GM23338 (cell line): ENCODE measurements at places on chromosomes 11 and 22.

DNA sequence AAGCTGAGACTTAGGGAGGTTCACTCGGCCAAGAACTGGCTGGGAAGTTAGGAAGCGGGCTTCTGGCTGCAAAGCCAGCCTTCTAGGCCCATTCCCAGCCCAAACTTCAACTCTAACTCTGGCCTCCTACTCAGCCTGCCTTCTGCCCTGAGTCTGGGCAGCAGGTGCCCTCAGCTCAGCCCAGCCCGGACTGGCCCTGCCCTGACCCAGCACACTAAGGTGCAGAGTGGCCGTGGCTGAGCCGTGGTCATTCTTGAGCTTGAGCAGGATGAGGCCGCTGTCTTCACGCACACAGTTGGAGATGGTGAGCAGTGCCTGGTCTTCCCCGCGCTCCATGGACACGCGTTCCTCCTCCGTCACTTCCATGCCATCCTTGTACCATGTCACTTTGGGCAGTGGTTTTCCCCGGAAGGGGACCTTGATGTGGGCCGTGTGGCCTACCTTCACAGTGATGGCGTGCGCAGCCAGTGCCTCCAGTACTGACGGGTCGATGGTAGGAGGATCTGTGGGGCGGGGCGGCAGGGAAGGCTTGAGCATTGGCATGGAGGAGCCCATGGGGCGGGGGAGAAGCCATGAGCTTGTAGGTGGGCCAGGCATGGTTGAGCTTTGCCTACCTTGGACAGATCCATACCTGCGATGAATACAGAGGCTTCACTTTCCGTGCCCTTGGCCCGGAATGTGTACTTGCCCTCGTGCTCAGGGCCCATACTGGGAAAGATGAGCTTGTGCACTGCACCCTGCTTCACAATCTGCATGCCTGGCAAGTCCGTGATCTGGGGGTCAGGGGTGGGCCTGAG, 12.1 kb downstream of the IGSF22 start:
- no peak for DNase-seq

DNA sequence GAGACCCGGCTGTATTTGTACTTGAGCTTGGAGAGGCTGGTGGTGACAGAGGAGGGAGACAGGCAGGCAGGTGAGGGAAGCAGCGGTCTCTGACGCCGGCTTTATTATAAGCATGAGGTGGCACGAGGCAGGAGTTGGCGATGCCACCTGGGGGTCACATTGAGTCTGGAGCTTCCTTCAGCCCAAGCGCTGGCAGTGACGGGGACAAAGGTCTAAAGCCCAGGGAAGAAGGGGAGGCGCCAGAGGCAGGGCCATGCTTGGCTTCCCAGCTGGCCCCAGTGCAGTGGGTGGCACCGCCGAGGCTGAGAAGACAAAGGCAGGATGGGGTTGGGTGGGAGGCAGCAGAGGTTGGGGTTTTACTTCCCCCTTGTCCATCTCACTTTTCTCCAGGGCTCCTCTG, 4.5 kb downstream of the FXYD2 start:
- no peak for DNase-seq

DNA sequence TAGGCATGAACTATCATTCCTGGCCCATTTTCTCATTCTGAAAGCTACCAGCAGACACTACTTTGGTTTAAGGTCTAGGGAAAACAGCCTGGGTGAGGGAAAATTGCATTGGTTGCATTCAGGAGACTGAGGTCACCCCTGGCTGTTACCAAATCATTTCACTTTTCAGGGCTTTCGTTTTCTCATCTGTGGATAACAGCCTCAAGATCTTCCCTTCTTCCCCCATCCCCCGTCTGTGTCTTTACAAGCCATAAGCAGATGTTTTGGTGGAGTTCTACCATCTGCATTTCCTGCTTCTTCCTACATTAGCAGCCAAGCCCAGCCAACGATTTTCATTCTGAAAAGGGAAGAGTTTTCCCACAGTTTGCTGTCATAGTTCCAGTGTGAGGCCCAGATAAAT, 130.4 kb downstream of the HIPK3 start:
- DNase-seq = no peak

- no peak for DNase-seq
Observed at GRCh38 chr22:47593291-47593690, 830.8 kb downstream of the TBC1D22A start.

DNA sequence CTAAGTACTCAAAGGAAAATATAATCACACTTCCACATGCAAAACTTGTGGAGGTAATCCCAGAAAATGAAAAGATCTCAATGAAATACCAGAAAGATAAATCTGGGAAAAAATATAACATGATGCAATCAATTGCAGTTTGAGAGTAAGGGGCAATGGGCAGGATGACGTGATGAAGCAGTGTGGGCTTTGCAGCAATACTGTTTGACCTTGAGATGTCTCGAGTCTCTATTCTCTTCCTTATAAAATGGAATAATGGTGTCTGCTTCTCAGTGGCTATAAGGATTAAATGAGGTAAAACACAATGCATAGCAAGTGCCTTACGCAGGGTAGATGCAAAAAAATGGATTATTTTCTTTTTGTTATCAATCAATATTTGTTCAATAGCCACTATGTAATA, 447.5 kb downstream of the BUD13 start:
- DNase-seq = no peak

DNA sequence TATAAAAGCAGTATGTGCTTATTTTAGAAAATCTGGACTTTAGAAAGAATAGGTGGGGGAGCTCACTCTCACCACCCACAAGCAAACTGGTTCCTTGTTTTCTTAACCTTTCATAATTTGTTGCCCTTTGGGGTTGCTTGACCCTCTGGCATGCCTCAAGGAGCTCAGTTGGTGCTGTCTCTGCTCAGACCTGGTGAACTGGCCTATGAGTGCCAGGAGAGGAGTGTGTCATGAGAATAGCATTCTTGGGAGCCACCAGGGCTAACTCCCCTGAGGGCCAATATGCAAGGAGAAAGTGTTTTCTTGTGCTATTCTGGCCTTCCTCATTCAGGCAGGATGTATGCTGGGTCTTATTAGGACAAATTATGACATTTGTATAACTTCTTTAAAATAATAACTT, 21.0 kb upstream of the AMOTL1 start:
- no peak for DNase-seq

GRCh38 chr11:10514202-10514601, 26.8 kb downstream of the RNF141 start:
- no peak for DNase-seq

DNA sequence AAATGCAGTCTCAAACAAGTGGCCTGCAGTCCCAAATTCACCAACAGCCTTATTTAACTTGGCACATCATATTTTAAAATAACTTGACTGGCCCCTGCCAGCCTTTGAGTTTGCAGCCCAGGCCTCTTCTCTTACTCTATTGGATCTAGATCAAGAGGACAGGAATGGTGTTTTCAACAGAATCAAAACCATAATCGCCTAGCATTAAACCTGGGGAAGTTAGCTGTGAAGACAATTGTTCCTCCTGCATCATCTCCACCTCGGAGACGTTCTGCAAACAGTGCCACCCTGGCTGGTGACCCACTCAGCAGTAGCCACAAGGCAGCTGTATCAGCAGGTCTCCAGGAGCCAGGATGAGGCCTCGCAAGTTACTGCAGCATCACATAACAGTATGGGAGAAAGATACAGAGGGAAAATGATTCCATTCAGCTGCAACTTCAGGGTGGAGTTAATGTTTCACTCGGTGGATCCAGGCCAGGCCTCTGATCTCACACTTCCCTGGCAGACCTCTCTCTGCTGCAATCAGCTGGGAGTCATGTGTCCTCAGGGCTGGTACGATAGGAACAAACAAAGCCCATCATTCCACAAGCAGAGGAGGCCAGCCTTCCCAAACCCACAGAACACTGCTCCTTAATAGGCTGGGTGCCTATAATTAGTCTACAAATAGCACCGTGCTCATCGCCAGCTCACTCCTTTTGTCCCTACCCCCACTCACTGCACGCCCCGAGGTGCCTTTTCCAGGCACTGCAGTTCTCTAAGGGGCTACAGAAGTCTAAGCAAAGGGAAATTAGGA, 18.6 kb upstream of the SCN2B start:
- DNase-seq = no peak

DNA sequence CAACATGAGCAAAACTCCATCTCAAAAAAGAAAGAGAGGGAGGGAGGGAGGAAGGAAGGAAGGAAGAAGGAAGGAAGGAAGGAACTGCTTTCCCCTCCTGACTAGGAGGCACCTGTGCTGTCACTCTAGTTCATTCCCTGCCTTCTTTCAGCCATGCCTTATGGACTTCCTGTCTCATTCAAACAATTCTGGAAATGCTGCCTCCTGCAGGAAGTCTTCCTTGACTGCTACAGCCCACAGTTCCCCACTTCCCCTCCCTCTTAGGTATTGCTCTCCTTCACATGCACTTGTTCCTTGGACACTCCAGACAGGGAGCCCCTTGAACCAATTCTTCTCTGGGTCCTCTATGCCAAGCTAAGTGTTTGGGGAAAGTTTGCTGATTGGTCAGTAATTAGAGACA, 31.6 kb upstream of the WNT11 start:
- peak; percentile 85 for DNase-seq

DNA sequence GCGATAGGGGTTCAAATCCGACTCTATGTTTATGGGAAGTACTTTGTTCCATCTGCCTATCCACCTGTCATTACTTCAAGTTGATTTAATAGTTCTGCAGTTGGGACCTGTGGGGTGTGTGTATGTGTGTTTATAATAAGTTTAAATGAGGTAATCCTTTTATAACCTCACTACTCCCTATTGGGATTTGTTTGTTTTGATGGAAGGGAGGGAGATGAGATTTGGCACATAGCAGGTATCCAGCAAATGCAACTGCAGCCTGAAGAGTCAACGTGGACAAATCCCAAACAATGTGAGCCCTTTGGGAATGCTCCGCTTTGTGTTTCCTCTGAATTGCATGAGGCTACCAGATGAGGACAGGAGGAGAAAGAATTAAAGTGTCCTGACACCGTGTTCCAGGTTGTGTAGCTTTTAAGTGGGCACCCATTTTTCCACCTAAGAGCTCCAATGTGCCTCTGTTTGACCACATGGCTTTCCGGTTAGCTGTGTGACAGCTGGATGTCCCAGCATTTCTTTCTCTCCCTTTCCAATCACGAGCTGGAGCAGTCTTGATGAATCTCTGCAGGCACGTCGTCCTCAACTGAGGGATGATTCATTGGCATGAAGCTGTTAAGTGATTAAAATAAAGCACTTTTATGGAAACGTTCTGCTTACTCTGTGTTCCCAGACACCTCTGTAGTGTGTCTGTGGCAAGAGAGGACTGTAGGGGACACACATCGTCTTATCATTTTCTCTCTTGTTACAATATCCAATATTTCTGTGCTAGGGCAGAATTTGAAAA, 610.7 kb downstream of the NTM start:
- no peak for DNase-seq

- DNase-seq = no peak
Observed at GRCh38 chr11:128513915-128514681, 73.3 kb downstream of the ETS1 start.

DNA sequence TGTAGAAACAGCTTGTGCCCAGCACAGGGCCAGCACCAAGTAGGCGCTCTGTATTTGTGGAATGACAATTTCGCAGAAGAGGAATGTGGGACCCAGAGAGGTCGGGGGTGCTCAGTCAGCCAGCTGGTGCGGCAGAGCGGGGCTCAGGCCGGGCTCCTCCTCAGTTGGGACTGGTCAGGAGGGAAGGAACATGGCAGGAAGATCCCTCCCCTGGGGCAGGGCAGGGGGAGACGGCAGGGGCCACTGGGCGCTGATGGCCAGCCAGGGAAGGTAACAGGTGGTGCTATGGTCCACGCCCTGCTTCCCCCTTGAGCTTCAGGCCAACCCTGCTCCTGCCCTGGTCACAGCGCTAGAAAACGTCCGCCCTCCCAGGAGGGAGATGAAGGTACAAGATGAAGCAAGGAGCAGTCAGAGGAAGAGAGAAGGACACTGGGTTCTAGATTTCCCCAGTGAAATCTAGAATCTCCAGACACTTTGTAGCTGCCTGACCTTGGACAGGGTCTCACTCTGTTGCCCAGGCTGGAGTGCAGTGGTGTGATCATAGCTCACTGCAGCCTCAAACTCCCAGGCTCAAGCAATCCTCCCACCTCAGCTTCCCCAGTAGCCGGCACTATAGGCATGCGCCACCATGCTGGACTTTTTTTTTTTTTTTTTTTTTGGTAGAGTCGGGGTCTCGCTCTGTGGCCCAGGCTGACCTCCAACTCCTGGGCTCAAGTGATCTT, 13.5 kb upstream of the SPI1 start:
- no peak for DNase-seq

GRCh38 chr22:44003405-44004103, 20.5 kb upstream of the PARVB start:
- peak; percentile 70 for DNase-seq

GRCh38 chr11:67439321-67440228, 2.1 kb upstream of the PTPRCAP start:
- DNase-seq = peak; percentile 61

DNA sequence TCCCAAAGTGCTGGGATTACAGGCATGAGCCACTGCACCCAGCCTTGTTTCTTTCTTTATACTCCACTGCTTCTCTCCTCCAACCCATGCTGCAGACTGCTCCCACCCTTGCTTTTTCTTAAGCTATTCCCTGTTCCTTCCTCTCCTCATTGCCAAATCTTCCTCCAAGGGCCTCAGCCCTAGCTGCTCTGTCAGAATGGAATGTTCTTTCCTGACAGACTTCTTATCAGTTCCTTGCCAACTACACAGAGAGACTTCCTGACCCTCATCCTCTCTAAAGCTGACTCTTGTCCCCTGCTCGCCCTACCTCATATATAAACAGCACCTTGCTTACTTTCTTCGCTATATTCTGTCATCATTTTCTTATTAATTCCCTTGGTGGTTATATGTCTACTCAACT, 16.9 kb upstream of the PIK3C2A start:
- no peak for DNase-seq

GRCh38 chr11:7020183-7020917, at the start of the genes NLRP14 and ZNF214:
Gene NLRP14, plus strand, starts transcription at chr11:7020479. Its CDS starts 18,108 bp downstream, at chr11:7038587.
Gene ZNF214, minus strand, starts transcription at chr11:7020346. Its CDS starts 17,511 bp downstream, at chr11:7002835.
- peak; percentile 98 for DNase-seq

GRCh38 chr11:113873236-113873626, 2.1 kb downstream of the USP28 start:
- DNase-seq = peak; percentile 27

- no peak for DNase-seq
Observed at GRCh38 chr11:27926486-27926885, 181.5 kb downstream of the KIF18A start.

DNA sequence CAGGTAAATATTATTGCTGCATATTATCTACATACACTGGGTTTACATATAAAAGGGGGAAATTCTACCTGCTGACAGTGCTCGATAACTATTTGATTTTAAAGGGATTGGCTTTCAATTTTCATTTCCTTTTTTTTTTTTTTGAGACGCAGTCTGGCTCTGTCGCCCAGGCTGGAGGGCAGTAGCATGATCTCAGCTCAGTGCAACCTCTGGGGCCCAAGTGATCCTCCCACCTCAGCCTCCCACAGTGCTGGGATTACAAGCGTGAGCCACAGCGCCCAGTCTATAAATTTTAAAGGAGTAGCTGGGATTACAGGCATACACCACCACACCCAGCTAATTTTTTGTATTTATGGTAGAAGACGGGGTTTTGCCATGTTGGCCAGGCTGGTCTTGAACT, 3.2 kb upstream of the PCF11 start:
- no peak for DNase-seq

- peak; percentile 88 for DNase-seq
Observed at GRCh38 chr11:94171693-94172440, 43.2 kb downstream of the PANX1 start.
